ENCODE measurements at places on chromosomes 12 and 14. TPM values are rescaled to one million over a fixed set of nuclear protein-coding genes. Genes with fewer than 3 reads are reported as not detected.

Gene C1R
- polyA plus RNA-seq, result 17.0 TPM

Gene ASPG
- not detected for polyA plus RNA-seq

Gene RDH12
- 0.63 TPM for polyA plus RNA-seq

Gene KRT71
- not detected for polyA plus RNA-seq

Gene PLBD1
- 0.98 TPM for polyA plus RNA-seq

DNA sequence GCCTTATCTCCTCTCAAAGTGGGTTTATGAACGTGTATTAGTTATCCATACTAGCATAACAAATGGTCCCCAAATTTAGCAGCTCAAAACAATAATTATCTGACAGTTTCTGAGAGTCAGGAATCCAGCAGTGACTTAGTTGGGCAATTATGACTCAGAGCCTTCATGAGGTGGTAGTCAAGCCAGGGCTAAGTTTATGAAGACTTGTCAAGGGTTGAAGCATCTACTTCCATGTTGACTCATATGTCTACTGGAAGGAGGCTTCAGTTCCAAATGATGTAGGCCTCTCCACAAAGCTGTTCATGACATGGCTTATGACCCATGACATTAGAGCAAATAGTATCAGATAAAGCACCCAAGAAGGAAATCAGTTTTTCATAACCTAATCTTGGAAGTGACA, 73.2 kb downstream of the IPO8 start:
- no peak for DNase-seq

- DNase-seq, result no peak
Observed at GRCh38 chr12:109598428-109598854, 24.8 kb downstream of the MVK start.

GRCh38 chr12:2593045-2593444, 201.7 kb upstream of the FKBP4 start:
- DNase-seq, result no peak

DNA sequence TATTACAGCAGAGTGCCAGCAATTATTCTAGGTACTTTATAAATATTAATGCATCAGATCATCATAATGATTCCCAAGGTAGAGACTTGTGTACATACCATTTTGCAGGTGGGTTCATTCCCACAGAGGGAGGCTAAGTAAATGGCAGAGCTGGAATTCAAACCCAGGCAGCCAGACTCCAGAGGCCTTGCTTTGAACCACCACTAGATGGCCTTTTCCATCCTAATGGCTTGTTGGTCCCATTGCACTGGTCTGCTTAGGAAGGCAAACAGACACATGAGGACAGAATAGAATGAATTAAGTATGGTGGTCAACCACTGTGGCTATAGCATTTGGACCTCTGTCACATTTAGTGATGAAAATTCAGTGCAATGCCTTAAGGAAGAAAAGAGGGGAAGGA, 158.7 kb downstream of the METTL25 start:
- DNase-seq, result no peak

DNA sequence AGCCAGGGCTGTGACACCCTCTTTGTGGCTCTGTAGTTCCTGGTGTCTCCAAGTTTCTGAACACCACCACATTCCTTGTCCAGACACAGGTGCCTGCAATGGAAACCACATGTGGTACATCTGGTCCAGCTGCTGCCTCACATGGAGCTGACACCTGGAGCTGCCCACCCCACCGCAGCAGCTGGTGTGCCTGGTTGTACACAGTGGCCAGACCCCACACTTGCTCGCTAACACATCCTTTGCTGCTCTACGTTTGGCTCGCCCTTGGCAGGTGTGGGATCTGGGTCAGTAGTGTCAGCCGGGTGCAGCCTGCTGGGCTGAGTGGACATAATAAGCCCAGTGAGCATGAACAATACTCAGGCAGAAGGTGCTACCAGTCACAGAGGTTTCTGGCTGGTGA, 198.9 kb downstream of the ADGRD1 start:
- DNase-seq, result no peak

- no peak for DNase-seq
Observed at GRCh38 chr14:68675233-68675577, 117.7 kb downstream of the ZFP36L1 start.

GRCh38 chr12:69555461-69555860, 29.8 kb upstream of the CCT2 start:
- DNase-seq, result no peak

GRCh38 chr12:124160097-124160756, 134.7 kb upstream of the RFLNA start:
- no peak for DNase-seq

GRCh38 chr14:59090572-59090971, 97.9 kb upstream of the DAAM1 start:
- no peak for DNase-seq

GRCh38 chr12:48413388-48413787, 59.0 kb upstream of the ANP32D start:
- no peak for DNase-seq

DNA sequence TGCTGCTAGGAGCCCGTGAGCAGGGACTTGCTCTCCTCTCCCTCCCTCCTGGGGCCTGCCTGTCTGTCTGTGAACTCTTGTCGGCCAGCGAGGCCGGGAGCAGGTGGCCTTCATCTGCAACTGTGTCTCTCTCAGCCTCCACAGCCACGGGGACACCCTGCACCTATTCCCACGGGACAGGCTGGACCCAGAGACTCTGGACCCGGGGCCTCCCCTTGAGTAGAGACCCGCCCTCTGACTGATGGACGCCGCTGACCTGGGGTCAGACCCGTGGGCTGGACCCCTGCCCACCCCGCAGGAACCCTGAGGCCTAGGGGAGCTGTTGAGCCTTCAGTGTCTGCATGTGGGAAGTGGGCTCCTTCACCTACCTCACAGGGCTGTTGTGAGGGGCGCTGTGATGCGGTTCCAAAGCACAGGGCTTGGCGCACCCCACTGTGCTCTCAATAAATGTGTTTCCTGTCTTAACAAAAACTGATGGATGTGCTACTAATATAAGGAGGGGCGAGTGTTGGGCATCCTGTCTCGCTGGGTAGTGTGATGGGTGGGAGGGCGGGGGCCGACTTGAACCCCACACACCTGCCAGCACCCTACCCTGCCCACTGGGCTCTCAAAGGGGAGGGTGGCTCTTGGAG, 34.8 kb downstream of the MEG3 start:
- no peak for DNase-seq
